ENCODE measurements at places on chromosomes 2 and 18. TPM values are rescaled to one million over a fixed set of nuclear protein-coding genes. Genes with fewer than 3 reads are reported as not detected.

GRCh38 chr2:45184606-45185005, 175.4 kb upstream of the SIX2 start:
- DNase-seq = no peak

DNA sequence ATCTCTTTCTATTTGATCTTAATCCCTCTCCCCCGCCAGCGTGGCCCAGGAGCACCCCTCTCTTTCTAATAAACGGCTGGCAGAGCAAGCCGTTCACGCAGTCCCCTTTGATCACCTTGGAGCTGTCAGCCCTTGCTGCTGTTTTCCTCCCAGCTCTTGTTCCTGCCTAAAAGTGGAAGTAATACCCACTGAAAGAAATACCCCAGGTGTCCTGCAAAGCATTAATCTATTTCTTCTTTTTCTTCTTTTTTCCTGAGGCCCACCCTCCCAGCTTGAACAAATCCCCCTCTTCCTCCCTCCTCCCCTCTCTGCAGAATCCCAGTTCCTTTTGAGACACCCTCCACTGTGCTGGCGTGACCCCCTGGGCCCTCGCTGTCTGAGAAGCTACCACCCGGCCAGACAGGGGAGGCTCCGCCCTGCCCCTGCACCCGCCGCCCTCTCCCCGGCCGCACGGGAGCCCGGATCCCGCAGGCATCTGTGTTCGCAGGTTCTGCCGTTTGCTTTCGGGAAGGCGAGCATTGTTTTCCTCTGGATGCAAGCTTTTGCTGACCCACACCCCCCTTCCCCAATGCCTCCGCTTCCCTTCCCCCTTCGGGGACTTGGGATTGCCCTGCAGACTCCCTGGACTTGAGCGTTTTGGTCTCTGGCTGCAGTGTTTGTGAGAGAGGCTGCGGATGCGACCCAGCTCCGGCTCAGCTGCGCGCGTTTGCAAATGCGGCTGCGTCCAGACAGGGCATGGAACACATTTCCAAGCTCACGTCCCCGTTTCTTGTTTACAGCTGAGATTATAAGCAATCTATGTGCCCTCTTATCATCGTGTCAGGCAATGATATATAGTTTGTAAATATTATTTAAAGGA, 631.5 kb downstream of the NYAP2 start:
- DNase-seq = peak; percentile 30

GRCh38 chr2:84970210-84970867, 622 bp upstream of the KCMF1 start:
- peak; percentile 67 for DNase-seq

- no peak for DNase-seq
Observed at GRCh38 chr2:217256251-217256650, 396.4 kb upstream of the TNP1 start.

Gene RAB31
- 0.71 TPM for total RNA-seq

Gene AQP12B
- not detected for total RNA-seq

Measured in activated CD4-positive, alpha-beta memory T cell treated with anti-CD3 and anti-CD28 coated beads for 36 hours (primary cell).